GM03348 (cell line): ENCODE measurements at places on chromosomes 11 and 22.

GRCh38 chr11:67278939-67279588 lies 10.0 kb upstream of the ANKRD13D start:
- no peak for DNase-seq

- DNase-seq = peak; percentile 97
Observed at GRCh38 chr11:72703267-72704008, 29.2 kb upstream of the PDE2A start.

DNA sequence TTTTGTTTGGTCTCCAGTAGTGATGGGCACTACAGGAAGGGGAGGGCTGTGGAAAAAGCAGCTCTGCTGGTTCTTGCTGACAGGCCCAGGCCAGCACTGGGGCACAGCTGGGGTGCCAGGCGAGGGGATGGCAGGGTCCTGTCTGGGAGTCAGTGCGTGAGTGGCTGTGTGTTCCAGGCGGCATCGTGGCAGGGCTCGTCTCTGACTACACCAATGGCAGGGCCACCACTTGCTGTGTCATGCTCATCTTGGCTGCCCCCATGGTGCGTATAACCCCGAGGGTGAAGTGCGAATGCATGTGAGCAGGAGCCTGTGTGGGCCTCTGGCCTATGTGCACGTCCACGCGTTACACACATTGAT lies 20.9 kb downstream of the SLC37A2 start:
- no peak for DNase-seq

- peak; percentile 35 for DNase-seq
Observed at GRCh38 chr22:24165673-24166072, 15.6 kb upstream of the SUSD2 start.

GRCh38 chr22:27580311-27580897 lies 221.2 kb downstream of the MN1 start:
- DNase-seq = no peak

DNA sequence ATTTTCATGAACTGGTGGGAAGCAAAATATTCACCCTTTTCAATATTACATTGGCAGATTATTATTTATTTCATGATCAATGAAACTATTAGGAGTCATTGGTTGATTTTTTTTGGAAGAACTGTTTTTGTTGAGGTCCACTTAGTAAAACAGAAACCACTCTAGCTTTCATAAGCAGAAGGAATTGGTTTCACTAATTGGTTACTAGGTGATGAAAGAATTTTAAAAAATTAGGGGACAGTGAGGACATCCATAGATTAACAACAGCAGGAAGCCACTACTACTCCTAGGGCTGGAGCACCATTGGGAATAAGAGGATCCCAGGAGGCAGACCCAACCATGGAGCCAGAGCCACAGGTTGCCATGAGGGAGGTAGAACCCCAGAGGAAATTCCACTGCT lies 74.4 kb upstream of the KCNA4 start:
- DNase-seq = no peak
